ENCODE measurements at places on chromosomes 4 and X.

- no peak for DNase-seq
Observed at GRCh38 chr4:177311589-177311988, 1.9 kb downstream of the NEIL3 start.

DNA sequence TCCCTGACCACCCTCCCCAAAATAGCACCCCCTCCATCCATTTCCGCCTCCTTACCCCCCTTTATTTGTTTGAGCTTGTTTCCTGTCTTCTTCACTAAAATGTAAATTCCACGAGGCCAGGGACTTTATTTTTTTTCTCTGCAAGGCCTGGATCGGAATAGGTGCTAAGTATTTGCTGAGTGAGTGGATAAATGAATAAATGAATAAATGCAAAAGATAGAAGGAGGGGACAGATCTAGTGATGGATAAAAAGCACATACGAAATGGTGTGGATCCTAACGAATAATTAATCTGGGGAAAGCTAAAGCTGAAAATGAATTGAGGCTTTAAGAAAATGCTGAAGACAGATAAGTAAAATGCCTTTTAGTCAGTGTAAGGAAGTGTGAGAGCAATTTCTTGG lies 12.2 kb downstream of the CETN2 start:
- DNase-seq, result no peak

- no peak for DNase-seq
Observed at GRCh38 chr4:21879187-21879586, 69.4 kb downstream of the KCNIP4 start.

- no peak for DNase-seq
Observed at GRCh38 chr4:140251571-140251970, 97.6 kb upstream of the MAML3 start.

Data from stimulated activated CD8-positive, alpha-beta memory T cell treated with anti-CD3 and anti-CD28 coated beads, Interleukin-7, amount 100 ng/mL, for 1 hour (primary cell).